Activated naive CD4-positive, alpha-beta T cell treated with anti-CD3 and anti-CD28 coated beads for 36 hours (primary cell): ENCODE measurements at places on chromosomes 1 and 21. TPM values are rescaled to one million over a fixed set of nuclear protein-coding genes. Genes with fewer than 3 reads are reported as not detected.

- no peak for DNase-seq
- H3K36me3 ChIP-seq, result no peaks in the 10 kb centered on the region
- no peaks in the 10 kb centered on the region for H3K4me1 ChIP-seq
- no peaks in the 10 kb centered on the region for H3K27me3 ChIP-seq
- no peak overlapping the region for H3K27ac ChIP-seq
- H3K4me3 ChIP-seq, result no peak overlapping the region
These were observed 31.9 kb upstream of the LRRC3 start for GRCh38 chr21:44423312-44423821.

- H3K4me3 ChIP-seq, result no peak overlapping the region
- no peaks in the 10 kb centered on the region for H3K36me3 ChIP-seq
- DNase-seq, result peak; percentile 34
- peaks cover 11% of the 10 kb centered on the region for H3K4me1 ChIP-seq
- H3K27me3 ChIP-seq, result peaks cover 8% of the 10 kb centered on the region
- H3K27ac ChIP-seq, result no peak overlapping the region
These were observed 827 bp downstream of the OR2B11 start for GRCh38 chr1:247456914-247457639.

DNA sequence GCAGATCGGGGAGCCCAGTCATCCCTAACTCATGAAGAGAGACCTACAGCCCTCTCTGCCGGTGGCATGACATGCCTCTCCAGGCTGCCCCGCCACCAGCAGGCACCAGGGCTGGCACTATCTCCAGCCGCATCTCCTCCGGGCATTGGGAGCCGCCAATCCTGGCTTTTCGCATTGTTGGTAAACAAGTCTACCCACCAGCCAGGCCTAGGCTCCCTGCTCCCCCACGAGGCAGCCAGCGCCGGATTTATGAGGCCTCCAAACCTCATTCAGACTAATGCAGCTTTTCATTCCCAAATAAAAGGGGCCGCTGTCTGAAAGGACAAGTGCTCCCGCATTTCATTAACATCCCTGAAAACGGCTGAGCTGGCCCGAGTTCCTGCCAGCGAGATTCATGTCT lies 3.4 kb upstream of the GRIK3 start:
- peaks cover 8% of the 10 kb centered on the region for H3K4me1 ChIP-seq
- peaks cover 52% of the 10 kb centered on the region for H3K27me3 ChIP-seq
- H3K27ac ChIP-seq, result no peak overlapping the region
- H3K36me3 ChIP-seq, result no peaks in the 10 kb centered on the region
- H3K4me3 ChIP-seq, result no peak overlapping the region

DNA sequence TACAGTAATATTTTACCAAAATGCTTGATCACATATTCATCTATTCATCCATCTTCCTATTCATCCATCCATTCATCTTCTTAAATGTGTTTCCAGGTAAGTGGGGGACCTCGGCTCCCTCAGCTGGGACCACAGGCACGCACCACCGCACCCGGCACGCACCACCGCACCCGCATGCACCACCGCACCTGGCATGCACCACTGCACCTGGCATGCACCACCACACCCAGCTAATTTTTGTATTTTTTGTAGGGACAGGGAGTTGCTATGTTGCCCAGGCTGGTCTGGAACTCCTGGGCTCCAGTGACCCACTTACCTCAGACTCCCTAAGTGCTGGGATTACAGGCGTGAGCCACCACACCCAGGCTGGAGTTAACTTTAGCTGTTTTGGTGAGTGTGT lies 21.2 kb downstream of the ACTRT2 start:
- no peaks in the 10 kb centered on the region for H3K36me3 ChIP-seq
- peaks cover 4% of the 10 kb centered on the region for H3K27me3 ChIP-seq

DNA sequence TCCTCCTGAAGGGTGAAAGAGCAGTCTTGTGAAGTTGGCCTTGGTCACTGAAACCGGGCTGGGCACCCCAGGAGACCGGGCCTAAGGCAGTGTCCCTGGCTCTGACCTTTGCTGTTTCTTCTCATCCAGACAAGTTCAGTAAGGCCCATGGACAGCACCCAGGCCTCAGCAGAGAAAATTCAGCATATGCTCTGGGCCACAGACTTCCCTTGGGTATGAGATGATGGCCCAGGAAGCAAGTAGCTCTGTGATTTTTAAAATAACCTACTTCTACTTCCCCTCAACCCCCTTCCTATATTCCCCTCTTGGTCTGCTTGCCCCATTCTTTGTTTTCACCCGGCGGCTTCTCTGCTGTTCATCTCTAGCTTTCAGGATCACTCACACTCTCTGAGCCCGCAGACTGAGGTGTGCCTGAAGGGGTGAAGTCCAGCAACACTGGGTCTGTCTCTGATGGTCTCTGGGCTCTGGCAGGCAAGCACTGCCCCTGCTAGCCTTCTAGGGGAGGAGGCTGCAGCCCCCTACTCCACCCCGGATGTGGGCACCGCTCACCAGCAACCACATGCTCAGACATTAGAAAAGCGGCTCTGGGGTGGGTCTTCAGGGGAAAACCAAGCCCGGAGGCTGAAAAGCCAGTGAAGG lies 2.9 kb upstream of the GPR25 start:
- peaks cover under 1% of the 10 kb centered on the region for H3K36me3 ChIP-seq
- no peak overlapping the region for H3K27ac ChIP-seq

- H3K4me3 ChIP-seq, result no peak overlapping the region
- H3K27ac ChIP-seq, result no peak overlapping the region
- no peaks in the 10 kb centered on the region for H3K27me3 ChIP-seq
- H3K36me3 ChIP-seq, result peaks cover 2% of the 10 kb centered on the region
- DNase-seq, result peak; percentile 45
- H3K4me1 ChIP-seq, result peaks cover 29% of the 10 kb centered on the region
These were observed 216.4 kb downstream of the LTN1 start for GRCh38 chr21:28776251-28776650.

DNA sequence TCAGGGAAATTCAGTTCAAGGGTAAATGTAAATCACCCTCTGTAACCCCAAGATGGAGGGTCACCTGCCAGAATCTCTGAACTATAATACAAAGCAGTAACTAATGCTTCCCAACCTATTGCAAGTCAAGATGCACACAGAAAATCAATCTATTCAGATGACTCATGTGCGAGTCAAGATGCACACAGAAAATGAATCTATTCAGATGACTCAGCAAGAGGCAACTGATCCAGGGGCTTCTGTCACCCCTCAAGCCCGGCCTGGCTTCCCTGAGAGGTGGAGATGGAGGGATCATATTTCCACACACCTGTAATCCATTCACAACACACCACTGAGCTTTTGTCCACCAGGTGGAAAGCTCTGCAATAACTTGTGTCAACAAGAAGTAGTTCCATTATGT lies 17.4 kb upstream of the HIVEP3 start:
- H3K27ac ChIP-seq, result no peak overlapping the region
- no peaks in the 10 kb centered on the region for H3K27me3 ChIP-seq
- H3K4me3 ChIP-seq, result no peak overlapping the region
- no peaks in the 10 kb centered on the region for H3K36me3 ChIP-seq
- H3K4me1 ChIP-seq, result peaks cover 40% of the 10 kb centered on the region

GRCh38 chr1:119081267-119081666 lies 59.2 kb downstream of the WARS2 start:
- no peak for DNase-seq
- H3K4me1 ChIP-seq, result no peaks in the 10 kb centered on the region
- peaks cover 33% of the 10 kb centered on the region for H3K36me3 ChIP-seq
- H3K27ac ChIP-seq, result no peak overlapping the region

DNA sequence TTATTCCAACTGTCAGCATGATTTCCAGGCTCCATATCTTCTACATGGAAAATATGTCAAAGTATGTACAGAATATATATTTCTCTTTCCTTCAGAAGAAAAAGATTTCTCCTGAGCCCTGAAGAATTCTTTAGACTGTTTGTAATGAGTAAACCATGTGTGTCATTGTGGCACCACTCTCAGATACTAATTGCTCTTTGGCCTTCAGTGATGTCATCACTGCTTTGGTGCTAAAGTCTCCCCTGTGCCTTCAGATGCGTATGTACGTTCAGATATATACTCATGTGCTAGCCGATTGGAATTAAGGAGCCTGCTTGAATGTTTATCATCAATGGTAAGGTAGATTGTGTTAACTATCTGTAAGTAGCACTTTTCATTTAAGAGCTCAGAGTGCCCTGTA lies 20.6 kb upstream of the NBL1 start:
- H3K4me1 ChIP-seq, result peaks cover 15% of the 10 kb centered on the region
- H3K36me3 ChIP-seq, result peaks cover 21% of the 10 kb centered on the region

- no peak overlapping the region for H3K4me3 ChIP-seq
- H3K4me1 ChIP-seq, result no peaks in the 10 kb centered on the region
- H3K36me3 ChIP-seq, result peaks cover 2% of the 10 kb centered on the region
- DNase-seq, result no peak
These were observed 11.2 kb upstream of the PLPP3 start for GRCh38 chr1:56590520-56591011.

- no peak overlapping the region for H3K27ac ChIP-seq
- no peaks in the 10 kb centered on the region for H3K4me1 ChIP-seq
- no peak overlapping the region for H3K4me3 ChIP-seq
- no peak for DNase-seq
- no peaks in the 10 kb centered on the region for H3K36me3 ChIP-seq
These were observed 22.1 kb downstream of the TRIM67 start for GRCh38 chr1:231183639-231184590.

GRCh38 chr21:45108808-45109781 lies 34.7 kb downstream of the ADARB1 start:
- H3K27ac ChIP-seq, result peak overlapping the region; percentile 37
- H3K4me3 ChIP-seq, result peak overlapping the region; percentile 54
- no peaks in the 10 kb centered on the region for H3K27me3 ChIP-seq
- H3K4me1 ChIP-seq, result peaks cover 72% of the 10 kb centered on the region
- H3K36me3 ChIP-seq, result no peaks in the 10 kb centered on the region

DNA sequence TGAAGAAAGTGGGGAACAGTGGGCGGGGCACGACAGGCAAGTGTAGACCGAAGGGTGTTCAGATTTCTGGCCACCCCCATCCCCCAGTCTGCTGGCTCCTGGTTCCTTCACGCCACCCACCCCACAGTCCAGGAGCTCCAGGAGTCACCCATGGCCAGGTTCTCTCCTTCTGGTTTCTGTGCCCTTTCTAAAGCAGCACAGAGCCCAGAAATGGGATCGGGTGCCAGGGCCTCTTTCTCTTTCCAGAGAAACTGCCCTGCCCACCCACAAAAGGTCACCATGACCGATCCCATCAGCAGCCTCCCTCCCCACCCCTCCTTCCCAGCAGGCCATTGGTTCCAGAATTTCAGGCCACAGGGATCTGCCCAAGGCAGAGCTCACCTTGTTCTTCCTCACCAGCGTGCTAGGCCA lies 3.2 kb upstream of the CELSR2 start:
- no peak overlapping the region for H3K4me3 ChIP-seq
- no peak overlapping the region for H3K27ac ChIP-seq
- H3K4me1 ChIP-seq, result peaks cover 18% of the 10 kb centered on the region
- no peak for DNase-seq
- no peaks in the 10 kb centered on the region for H3K36me3 ChIP-seq

- no peak overlapping the region for H3K4me3 ChIP-seq
- no peaks in the 10 kb centered on the region for H3K36me3 ChIP-seq
- DNase-seq, result no peak
These were observed 704.8 kb upstream of the RGS18 start for GRCh38 chr1:191453487-191453886.

- DNase-seq, result no peak
- no peak overlapping the region for H3K27ac ChIP-seq
- H3K4me1 ChIP-seq, result no peaks in the 10 kb centered on the region
- no peaks in the 10 kb centered on the region for H3K36me3 ChIP-seq
- H3K4me3 ChIP-seq, result no peak overlapping the region
- peaks cover 10% of the 10 kb centered on the region for H3K27me3 ChIP-seq
These were observed 424.5 kb upstream of the DAB1 start for GRCh38 chr1:57848406-57848805.

DNA sequence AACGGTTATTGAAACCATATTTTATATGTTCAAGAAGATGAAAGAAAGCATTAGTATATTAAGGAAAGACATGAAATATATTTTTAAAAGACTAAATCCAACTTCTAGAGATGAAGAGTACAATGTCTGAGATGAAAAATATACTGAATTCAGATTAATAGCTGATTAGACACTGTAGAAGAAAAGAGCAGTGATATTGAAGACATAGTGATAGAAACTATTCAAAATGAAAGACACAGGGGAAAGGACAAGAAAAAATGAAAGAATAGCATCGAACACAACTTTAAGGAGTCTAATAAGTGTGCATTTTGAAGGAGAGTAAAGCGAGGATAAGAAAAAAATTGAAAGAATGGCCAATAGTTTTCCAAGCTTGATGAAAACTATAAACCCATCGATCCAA lies 11.2 kb upstream of the IFNAR1 start:
- H3K27ac ChIP-seq, result no peak overlapping the region
- H3K4me3 ChIP-seq, result no peak overlapping the region
- H3K4me1 ChIP-seq, result peaks cover 6% of the 10 kb centered on the region
- no peaks in the 10 kb centered on the region for H3K27me3 ChIP-seq
- no peak for DNase-seq

BTBD8 gene
- total RNA-seq, result 2.0 TPM

CITED4 gene
- 2.4 TPM for total RNA-seq

OR2T8 gene
- not detected for total RNA-seq

AADACL4 gene
- not detected for total RNA-seq

RPTN gene
- total RNA-seq, result not detected

SLC26A9 gene
- total RNA-seq, result not detected

LORICRIN gene
- not detected for total RNA-seq

TMEM81 gene
- 3.9 TPM for total RNA-seq

KLHL12 gene
- 42.6 TPM for total RNA-seq

FAM78B gene
- 0.24 TPM for total RNA-seq
